ENCODE measurements at places on chromosomes 2 and 18. TPM values are rescaled to one million over a fixed set of nuclear protein-coding genes. Genes with fewer than 3 reads are reported as not detected.

DNA sequence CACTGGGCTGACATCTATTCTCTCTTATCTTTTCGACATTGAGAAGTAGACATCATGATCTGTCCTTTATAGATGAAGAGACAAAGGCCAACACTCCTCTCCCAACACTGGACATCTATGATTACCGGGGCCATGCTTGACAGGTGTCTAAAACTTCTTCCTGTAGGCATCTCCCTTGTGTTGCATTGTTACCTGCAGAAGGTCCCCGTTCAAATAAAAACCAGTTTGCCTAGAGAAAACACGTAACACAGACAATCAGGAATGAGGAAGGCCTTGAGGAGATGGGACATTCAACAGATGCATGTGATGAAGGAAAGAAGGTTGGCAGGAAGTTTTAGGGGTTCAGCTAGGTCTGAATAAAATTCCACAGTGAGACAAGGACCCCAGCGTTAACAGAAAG is 70.8 kb upstream of the ST8SIA3 start:
- no peak for DNase-seq

DNA sequence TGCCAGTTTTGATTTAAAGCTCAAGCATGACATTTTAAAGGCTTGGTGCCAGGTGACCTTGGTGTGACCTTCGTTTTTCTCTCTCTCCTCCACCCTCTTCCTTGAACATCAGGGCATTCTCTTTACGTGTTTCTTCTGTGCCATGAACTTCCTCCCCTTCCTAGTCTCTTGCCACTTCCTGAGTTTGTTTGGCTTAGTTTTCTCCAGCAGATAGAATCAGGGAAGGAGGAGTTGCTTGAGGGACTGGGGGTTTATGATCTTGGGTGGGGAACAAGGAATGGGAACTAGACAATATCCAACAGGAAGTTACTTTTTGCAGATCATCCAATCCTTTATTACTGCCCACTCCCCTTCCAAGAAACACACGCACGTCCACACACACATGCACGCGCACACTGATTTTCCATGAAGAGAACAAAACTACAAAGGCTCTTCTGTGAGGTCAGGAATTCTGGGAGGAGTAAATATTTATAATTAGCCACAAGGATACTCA is 210.6 kb upstream of the EPAS1 start:
- DNase-seq = no peak

- no peak for DNase-seq
Measured at GRCh38 chr2:29290293-29291047, 175.3 kb downstream of the CLIP4 start.

Gene TMEM37
- total RNA-seq = not detected

Gene MYO7B
- total RNA-seq = 0.48 TPM

GRCh38 chr18:30748541-30748940 is 294.0 kb downstream of the DSC3 start:
- DNase-seq = no peak

DNA sequence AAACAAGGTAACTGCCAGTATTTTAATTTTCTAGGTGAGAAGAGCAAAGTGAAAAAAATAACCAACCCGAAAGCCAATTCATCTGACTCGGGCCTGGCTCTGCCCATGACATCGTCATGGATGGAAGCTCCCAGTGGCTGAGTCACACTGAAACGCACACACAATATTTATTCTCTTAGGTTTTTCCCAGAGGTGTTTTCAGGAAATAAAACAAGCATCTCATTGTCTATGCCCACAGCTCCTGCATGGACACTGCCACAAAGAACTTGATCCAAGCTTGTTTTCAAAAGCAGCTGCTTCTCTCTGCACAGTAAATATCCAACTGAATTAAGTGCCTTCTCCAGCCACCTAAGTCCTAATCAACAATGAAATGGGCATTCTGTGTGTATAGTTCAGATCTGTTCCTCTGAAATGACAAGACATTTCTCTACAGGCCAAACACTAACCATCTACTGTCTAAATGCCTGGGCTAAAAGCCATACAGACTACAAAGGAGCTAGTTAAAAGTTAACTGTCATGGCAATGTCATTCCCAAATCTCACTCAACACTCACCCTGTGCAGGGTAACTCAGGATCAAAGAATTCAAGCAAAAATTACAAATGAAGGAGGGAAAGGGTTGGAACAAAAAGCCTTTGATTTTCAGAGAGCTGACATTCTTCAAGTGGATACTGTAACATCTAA is 62.9 kb downstream of the RPL31 start:
- DNase-seq = no peak

- DNase-seq = no peak
Measured at GRCh38 chr2:48309900-48310299, 220.1 kb upstream of the STON1 start.

- DNase-seq = no peak
Measured at GRCh38 chr2:232573042-232573441, 22.6 kb downstream of the EIF4E2 start.

DNA sequence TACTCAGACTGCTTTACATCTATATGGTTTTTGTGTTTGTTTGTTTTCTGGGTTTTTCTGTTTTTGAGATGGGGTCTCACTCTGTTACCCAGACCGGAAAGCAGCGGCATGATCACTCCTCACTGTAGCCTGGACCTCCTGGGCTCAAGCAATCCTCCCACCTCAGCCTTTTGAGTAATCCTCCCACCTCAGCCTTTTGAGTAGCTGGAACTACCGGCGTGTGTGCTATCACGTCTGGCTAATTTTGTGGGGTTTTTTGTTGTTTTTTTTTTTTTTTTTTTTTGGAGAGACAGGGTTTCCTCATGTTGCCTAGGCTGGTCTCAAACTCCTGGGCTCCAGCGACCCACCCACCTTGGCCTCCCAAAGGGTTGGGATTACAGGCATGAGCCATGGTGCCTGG is 9.1 kb downstream of the MAP3K2 start:
- no peak for DNase-seq

Gene POTEI
- not detected for total RNA-seq

- DNase-seq = no peak
Measured at GRCh38 chr18:79552696-79553095, 126.9 kb upstream of the CTDP1 start.

GRCh38 chr2:96431319-96431718 is 73.8 kb downstream of the NEURL3 start:
- DNase-seq = no peak

Data from uterus (tissue), 4 donors.